ENCODE measurements at places on chromosomes 4 and X. TPM values are rescaled to one million over a fixed set of nuclear protein-coding genes. Genes with fewer than 3 reads are reported as not detected.

The CT83 gene
- not detected for total RNA-seq

The TMEM47 gene
- total RNA-seq, result 33.0 TPM

The TMSB15C gene
- total RNA-seq, result 0.73 TPM

The MCF2 gene
- not detected for total RNA-seq

The EGFL6 gene
- not detected for total RNA-seq

The ANK2 gene
- 100 TPM for total RNA-seq

The LIMCH1 gene
- 9.8 TPM for total RNA-seq

The MND1 gene
- 0.50 TPM for total RNA-seq

The TRMT44 gene
- 11.2 TPM for total RNA-seq

The XKRX gene
- total RNA-seq, result not detected

The RAB41 gene
- not detected for total RNA-seq

The DGKK gene
- not detected for total RNA-seq

The GPR50 gene
- total RNA-seq, result not detected

The PWWP3B gene
- 0.73 TPM for total RNA-seq

The GPR173 gene
- total RNA-seq, result 2.6 TPM

The NDNF gene
- total RNA-seq, result 0.12 TPM

The GLRA3 gene
- total RNA-seq, result not detected

The PTTG2 gene
- total RNA-seq, result not detected

The MEPE gene
- not detected for total RNA-seq

The CXorf38 gene
- 9.6 TPM for total RNA-seq

The PITX2 gene
- total RNA-seq, result not detected

The GRXCR1 gene
- not detected for total RNA-seq

The CDX4 gene
- not detected for total RNA-seq

The TMEM156 gene
- total RNA-seq, result 0.49 TPM

The VMA21 gene
- 15.9 TPM for total RNA-seq

The FAAH2 gene
- not detected for total RNA-seq

The STBD1 gene
- 2.4 TPM for total RNA-seq
